ENCODE measurements at places on chromosomes 3 and 15.

- DNase-seq: no peak
Observed at GRCh38 chr15:49023354-49023753, 22.9 kb downstream of the SECISBP2L start.

GRCh38 chr15:52146261-52146660 is 33.7 kb upstream of the BCL2L10 start:
- no peak for DNase-seq

DNA sequence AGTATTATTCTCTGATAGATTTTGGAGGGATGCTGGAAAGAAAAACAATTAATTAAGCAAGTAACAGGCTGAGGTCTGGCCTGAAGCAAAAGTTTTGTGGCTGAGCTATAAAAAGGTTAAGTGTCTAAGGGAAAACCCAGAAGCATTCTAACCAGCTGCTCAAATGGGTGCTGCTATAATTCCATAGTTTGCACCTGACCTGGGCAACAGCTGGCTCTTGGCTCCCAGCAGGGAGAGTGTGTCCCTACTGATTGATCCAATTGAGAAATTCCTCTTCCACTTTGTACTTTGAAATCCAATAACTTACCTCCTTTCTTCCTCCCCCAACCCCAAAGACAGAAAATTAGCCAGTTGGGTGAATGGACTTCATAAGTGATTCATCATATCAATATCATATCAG is 27.7 kb upstream of the SMAD3 start:
- DNase-seq: no peak

- no peak for DNase-seq
Observed at GRCh38 chr3:127763816-127764215, 58.5 kb downstream of the MGLL start.

DNA sequence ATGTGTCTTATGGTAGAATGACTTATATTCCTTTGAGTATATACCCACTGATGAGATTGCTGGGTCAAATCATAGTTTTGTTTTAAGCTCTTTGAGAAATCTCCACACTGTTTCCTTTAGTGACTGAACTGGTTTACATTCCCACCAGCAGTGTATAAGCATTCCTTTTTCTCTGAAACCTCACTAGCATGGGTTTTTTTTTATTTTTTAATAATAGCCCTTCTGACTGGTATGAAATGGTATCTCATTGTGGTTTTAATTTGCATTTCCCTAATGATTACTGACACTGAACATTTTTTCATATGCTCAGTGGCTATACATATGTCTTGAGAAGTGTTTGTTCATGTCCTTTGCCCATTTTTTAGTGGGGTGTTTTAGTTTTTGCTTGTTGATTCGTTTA is 494.3 kb downstream of the SQOR start:
- no peak for DNase-seq

DNA sequence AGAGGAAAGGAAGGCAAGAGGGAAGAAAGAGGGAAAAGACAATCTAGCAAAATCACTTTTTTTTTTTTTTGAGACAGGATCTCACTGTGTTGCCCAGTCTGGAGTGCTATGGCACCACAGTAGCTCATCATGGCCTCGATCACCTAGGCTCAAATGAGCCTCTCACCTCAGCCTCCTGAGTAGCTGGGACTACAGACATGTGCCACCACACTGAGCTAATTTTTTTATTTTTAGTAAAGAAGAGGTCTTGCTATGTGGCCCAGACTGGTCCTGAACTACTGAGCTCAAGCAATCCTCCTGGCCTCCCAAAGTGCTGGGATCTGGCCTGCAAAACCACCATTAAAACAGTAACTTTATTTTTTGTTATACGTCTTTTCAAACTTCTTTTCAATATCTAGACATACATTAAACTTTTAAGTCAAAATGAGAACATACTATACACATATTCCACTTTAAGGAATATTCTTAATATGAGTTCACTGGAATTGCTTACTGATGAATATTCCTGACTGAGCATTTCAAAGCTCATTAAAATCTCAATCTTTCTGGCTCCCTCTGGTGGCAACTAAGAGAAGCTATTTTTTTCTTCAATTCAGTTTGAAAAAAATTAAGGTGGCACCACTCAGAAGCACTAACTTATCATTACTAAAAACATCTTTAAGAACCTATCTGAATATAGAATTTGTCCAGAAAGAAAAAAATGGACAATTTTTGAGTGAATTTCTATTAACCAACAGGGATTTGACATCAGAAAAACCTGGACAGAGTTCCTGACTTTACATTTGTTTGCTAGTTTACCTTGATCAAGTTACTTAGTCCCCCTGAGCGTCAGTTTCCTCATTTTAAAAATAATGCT is 40.9 kb downstream of the UACA start:
- peak; percentile 33 for DNase-seq

DNA sequence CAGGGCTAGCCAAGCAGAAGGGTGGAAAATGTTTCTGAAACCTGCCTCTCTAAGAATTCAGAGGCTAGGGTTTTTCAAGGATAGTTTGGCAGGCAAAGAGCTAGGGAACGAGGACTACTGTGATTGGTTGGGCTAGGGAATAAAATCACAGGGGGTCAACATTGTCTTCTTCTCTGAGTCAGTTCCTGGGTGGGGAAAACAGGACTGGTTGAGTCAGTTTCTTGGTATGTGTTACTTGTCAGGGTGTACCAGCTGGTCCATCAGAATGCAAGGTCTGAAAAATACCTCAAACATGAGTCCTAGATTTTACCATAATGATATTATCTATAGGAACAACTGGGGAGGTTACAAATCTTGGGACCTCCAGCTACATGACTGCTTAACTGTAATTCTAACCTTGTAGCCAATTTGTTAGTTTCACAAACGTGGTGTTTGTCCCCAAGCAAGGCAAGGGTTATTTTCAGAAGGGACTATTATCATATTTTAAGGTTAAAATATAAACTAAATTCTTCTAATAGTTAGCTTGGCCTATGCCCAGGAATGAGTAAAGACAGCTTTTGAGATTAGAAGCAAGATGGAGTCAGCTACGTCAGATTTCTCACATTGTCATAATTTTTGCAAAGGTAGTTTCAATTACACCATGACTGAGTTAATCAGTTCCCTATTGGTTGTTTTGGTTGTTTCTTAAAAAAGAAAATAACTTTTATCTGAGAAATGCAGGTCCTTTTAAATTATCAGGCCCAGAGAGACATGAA is 231.5 kb downstream of the ALCAM start:
- no peak for DNase-seq

DNA sequence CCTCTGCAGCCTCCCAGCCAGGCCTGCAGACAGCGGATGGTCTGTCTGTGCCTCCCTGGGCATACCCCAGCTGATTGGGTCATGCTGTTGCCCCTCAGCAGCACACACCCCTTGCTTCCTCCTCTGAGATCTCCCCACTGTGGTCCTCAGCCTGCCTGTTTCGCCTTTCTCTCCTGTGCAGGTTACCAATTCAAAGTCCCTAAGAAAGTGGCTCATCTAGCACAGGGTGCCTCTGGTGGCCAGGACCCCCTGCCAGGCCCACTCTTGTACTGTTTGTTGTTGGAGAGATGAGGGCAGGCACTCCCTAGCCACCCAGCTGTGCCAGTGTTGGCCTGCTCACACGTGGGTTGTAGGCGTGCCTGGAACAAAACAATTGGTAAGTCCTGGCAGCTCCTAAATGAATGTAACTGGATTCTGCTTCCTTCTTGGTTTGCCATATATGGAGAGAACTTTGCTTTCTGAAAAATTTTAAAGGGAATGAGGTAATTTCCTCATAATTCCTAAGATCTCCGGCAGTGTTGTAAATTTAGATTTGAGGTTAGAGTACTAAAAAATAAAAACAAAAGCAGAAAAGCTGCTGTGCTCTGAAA is 213.2 kb upstream of the IL12A start:
- DNase-seq: peak; percentile 50

DNA sequence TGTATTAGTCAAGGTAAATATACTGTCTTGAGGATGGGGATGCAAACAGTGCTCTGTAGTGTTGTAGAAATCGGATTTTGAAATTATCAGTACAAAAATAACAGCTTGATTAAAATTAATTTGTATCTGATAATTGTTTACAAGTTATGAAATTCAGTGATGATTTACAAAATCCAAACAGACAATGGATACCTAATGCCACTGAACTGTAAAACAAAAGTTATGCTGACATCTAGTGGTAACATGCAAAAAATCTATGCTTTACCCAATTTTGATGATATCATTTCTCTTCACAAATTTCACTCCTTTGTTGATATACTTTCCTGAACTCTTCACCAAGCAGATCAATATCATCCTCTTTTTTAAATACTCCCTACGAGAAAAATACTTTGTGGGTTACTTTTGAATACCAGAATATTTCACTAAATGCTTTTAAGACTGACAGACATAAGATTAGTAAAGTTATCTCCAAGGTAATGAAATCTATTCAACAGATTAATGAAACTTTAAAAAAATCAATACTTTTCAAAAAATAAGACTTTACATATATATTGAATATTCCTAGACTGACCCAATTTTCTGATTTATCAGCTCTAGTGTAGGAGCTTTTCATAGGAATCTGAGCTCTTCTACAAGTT is 36.0 kb downstream of the MNS1 start:
- DNase-seq: peak; percentile 14

DNA sequence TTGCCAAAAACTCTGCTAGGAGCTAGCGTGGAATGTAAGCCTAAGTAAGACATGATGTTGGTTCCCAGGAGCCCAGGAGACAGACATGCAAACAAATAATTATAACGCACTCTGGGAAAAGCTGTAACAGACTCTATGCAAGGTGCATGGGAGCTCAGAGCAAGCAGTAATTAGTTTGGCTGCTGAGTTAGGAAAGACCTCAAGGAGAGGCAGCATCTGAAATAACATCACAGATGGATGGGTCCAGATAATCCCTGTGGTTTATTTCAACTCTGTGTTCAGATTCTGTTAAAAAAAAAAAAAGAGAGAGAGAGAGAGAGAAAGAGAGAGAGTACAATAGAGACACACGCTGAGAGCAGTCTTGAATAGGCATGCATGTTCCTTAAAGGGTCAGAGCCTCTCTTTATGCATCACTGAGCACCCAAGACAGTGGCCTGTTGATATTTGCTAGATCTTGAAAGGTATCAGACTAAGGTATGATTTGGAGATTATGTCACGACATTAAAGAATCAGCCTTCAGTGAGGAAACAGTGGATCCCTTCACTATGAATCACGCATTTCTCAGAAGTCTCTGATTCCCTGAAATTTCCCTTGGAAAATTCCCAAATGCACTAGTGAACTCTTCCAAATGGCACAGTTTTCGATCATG is 124.4 kb upstream of the LIPC start:
- no peak for DNase-seq

- no peak for DNase-seq
Observed at GRCh38 chr3:133197619-133198018, 159.4 kb downstream of the TMEM108 start.

- DNase-seq: no peak
Observed at GRCh38 chr3:63400246-63400860, 122.2 kb downstream of the SYNPR start.

DNA sequence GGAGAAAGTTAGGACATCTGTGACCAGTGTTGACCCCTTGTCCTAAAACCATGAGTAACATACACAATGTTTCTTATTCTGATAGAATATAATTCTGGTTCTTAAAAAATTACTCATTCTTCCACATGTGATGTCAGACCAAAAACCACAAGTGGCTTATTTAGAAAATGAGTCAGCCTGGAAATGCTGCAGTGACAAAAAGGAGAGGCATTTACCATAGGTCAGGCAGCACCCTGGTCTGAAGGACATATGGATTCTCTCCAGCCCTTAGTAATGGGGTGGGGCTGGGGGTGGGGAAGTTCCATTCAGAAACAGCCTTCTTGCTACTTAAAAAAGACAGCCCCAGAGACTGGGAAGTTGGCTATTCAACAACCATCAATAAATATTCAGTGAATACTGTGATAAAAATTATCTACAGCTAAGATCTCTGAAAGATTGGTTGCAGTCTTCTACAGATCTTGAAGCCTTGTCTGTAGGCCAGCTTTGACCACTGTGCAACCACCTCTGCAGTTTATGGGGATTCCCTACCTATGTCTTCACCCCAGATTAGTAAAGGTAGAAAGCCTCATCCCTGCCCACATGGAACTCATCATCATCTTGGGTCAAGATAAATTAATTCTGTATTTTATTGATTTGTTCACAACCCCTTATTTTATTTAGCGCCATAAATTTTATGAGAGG is 34.9 kb upstream of the TIMP4 start:
- no peak for DNase-seq

DNA sequence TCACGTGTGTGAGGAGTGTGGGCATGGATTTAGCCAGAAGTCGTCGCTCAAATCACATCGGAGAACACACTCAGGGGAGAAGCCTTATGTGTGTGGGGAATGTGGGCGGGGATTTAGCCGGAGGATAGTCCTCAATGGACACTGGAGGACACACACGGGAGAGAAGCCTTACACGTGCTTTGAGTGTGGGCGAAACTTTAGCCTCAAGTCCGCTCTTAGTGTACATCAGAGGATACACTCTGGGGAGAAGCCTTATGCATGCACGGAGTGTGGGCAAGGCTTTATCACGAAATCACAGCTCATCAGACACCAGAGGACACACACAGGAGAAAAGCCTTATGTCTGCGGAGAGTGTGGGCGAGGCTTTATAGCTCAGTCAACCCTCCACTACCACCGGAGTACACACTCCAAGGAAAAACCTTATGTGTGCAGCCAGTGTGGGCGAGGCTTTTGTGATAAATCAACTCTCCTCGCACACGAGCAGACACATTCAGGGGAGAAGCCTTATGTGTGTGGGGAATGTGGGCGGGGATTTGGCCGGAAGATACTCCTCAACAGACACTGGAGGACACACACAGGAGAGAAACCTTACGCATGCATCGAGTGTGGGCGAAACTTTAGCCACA is 28.1 kb downstream of the ZNF589 start:
- no peak for DNase-seq

GRCh38 chr15:74788042-74788682 is 6.3 kb downstream of the CSK start:
- DNase-seq: no peak

DNA sequence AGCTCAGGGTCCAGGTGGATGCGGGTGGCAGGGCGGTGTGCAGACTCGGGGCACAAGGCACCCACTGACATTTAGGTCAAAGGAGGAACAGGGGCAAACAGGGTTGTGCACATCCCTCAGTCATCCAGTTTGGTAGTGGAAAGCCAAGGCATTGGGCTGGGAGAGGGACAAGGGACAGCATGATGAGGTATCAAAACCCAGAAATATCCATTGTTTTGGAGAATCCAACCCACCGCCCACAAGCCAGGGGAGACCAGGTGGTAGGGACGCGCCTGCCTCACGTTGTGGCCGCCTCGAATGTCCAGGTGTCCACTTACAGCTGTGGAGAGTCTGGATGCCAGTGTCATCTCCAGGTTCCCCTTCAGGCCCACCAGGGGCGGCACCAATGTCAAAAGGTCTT is 33.3 kb downstream of the SLC41A3 start:
- no peak for DNase-seq

Data from NCI-H510A treated with DMSO at 0.1 percent for 48 hours (cell line).